Epithelial cell of esophagus (primary cell): ENCODE measurements at places on chromosomes 7 and 10.

DNA sequence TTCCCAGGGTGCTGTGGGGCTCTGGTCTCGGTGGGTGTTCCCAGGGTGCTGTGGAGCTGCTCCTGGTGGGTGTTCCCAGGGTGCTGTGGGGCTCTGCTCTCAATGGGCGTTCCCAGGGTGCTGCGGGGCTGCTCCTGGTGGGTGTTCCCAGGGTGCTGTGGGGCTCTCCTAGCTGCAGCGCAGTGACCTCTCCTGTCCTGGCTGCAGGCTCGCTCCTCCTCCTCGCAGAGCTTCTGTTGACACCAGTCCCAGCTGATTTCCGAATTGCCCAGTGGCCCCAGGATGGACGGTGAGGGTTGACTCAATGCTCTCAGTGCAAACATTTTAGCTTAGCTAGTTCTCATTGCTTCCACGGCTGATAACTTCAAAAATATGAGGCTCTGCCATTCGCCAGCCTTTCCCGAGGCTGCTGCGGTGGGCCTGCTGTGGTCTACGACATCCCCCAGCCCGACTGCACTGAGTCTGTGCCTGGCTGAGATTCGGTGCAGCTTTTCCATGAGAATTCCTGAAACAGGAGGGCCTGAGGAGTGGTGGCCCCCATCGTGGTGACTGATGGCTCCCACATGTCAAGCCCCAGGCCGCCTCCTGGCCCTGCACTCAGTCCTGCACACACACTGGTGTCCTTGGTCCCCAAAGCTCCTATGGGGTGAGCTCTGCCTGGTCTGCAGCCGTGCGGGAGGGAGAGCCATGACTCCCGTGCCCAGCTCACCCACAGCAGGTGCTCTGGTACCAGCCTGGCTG, 58.3 kb upstream of the NKX6-2 start:
- no peak for DNase-seq

DNA sequence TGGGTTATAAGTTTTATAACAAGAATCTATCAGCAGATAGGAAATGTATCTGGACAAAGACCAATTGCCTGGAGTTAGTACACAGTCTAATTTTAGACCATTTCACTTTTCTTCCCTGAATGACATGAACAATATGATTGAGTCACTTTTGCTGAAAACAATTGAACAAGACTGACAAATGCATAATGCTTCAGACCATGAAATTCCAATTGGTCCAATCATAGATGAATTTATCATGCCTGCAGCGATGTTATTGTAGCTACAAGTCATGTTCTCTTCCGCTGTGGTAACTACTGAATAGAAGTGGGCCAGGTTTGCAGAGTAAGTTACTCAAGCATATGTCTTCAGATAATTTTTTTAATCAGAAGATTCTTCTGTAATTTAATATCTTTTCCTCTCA, 73.4 kb downstream of the VSTM2A start:
- DNase-seq = peak; percentile 96

DNA sequence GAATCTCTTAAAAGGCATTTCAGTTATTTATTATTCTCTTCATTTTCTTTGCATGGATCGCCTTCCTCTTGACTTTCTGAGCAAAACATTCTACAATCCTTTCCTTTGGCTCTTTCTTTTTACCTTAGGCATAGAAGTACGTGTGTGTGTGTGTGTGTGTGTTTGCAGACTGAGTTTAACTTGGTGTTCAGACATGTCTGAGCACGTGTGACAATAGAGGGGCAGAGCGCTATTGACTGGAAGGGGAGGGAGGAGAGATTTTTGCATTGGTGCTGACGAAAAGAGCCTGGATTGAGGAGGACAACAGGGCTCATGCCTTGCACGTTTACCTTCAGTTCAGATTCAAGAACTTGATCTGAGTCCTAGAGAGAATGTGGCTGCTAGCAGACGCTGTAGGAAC, 129.8 kb downstream of the SEC23IP start:
- peak; percentile 54 for DNase-seq

- no peak for DNase-seq
These were observed 48.1 kb upstream of the EXOC6 start for GRCh38 chr10:92800134-92800733.

DNA sequence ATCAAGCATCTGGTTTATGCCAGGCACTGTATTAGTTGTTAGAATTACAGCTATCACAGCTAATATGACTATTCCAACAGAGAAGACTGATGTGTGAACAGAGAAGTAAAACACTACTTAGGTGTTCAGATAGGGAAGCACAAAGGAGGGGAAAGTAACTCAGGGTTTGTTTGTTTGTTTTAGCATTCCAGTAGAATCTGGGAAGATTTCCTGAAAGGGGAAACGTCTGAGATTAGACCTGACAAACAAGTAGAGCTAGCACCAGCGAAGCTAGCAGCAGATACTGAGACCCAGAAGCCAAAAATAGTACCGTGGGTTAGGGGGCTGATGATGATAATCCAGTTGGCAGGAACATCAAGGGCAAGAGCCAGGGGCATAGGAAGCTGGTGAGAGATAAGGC, 28.8 kb upstream of the KLHL7 start:
- no peak for DNase-seq

DNA sequence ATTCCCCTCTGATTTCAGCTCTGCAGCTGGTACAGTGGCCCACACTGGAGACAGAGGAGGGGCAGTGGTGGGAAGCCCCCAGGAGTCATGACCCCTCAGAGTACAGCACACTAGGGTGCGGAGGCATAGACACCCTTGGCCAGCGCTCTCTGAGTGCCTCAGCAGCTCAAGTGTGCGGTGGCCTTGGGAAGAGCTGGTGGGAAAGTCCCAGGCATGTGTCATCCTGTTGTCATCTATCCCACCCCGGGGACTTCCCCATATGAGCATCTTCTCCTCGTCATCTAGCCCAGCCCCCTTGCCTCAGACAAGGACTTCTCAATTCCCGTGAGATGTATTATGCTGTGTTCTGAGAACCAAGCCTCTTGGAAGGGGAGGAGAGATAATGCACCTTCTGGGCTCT, 15.6 kb upstream of the PPIF start:
- peak; percentile 98 for DNase-seq

- DNase-seq = peak; percentile 11
These were observed 99.0 kb downstream of the SPAG6 start for GRCh38 chr10:22444219-22444788.

GRCh38 chr7:116030651-116031276, at the start of gene TFEC:
TSS of gene TFEC (minus strand) at chr7:116030763. CDS start at chr7:115984441, 46,322 bp downstream.
- peak; percentile 37 for DNase-seq

DNA sequence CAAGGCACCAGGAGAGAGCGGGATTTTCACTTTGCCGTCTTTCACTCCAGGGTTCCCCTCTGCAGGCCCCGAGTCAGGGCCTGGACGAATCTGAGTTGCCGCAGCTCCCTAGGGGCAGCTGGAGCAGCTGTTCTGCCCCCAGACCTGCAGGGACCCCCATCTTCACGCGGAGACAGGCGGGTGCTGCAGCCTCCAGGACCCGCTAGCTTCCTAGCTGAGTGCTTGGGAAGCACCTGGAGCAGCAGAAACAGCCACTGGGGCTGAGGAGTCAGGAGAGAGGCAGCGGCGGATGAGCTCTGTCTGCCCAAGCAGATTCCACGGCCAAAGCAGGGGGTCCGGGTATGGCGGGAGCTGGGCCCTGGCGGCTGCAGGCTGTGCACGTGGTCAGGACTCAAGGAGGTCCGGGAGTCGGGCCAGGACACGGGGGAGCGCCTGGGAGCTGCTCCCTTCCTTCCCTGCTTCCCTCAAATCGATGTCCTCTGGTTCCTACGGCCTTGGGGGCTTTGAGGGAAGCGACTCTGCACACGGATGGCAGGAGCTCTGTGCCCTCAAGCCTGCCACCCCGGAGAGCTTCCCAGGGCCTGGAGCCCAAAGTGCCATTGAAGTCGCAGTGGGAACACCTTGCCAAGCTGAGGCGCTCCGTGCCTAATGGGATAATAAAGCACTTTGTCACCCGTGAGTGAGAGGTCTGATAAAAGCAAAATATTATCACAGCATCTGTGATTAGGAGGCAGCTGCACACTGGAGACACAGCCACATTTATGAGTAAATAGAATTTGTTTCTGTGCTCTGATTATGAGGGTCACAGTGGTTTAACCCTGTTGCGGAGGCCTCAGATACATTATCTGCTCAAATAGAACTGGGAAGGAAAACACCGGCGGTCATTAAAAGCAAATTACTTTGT, 17.2 kb downstream of the MNX1 start:
- DNase-seq = no peak

- no peak for DNase-seq
These were observed 95.2 kb downstream of the PRPF18 start for GRCh38 chr10:13681960-13682359.

DNA sequence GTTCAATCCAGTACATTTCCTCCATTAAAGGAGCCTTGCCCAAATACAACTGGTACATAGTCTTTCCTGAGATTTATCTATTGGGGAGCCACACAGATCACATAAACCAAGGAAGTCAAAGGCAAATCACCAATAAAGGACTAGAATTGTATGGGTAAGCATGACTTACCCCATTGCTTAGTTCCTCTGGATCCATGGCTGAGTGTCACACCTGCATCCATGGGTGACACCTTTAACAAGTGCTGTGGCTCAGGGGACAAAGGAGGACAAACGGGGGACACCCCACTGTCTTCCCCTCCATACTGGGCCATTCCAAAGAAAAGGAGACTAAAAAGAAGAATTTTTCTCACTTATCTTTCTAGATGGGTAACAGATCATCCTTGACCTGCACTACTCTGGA, 30.4 kb downstream of the ZNF92 start:
- DNase-seq = no peak

DNA sequence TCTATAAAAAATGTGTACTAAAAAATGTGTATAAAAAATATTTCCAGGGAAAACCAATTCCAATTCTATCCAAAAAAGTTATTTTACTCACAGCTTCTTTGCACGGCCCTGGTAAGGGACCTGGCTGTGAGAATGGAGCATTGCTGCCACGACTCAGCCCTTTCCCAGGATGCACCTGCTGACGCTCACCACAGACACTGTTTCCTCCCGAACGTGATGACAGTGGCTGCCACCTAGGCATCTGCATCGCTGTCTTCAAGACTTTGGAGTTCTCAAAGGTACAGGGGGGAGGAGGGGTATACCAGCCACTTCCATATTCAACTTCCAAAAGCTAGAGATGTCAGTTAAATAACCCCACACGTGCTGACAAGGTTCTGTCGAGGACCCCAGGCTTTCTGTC, 23.9 kb upstream of the PTPRN2 start:
- no peak for DNase-seq

DNA sequence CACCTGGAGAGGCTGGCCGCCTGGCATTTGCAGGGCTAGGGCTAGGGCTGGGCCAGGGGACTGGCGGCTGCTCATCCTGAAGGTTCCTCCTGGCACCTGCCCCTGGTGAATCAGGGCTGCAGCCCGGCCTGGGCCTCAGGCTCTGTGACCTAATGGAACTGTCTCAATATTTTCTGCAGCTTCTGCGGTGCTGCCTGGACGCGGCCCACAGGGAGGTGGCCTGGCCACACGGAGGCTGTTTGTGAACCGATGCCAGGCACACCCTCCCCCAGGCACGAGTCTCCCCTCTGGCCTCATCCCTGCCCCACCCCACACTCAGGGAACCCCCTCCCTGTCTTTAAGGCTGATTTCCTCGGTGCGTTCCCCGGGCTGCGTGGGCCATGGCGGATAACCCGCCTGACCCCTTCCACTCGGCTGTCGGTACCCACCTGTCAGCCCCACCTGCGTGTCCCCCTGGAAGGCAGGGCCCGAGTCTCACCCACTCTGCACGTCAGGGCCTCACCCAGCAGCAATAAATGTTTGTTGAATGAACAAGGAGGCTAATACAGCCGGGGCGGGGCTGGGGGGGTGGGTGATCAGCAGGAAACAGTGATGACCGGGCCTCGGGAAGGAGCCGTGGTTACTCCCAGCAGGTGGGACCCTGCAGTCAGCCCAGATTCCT, 54.5 kb upstream of the DNAJB6 start:
- peak; percentile 65 for DNase-seq

DNA sequence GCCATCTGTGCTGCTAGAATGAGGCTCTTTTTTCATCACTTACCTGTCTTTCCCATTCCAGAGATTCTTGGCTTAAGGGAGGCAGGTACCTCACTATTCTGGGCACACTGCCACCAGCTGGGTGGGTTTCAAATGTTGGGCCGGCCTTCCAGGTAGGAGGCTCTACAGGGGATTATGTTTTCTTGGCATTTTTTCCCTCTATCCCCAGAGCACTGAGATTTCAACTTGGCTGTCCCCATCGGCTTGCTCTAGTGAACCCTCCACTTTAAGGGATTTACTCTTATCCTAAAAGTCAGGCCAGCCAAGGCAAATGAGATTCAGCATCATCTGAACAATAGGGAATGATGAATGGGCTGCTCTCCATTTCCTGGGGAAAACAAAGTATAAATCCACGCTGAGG, 710.1 kb upstream of the CELF2 start:
- no peak for DNase-seq

DNA sequence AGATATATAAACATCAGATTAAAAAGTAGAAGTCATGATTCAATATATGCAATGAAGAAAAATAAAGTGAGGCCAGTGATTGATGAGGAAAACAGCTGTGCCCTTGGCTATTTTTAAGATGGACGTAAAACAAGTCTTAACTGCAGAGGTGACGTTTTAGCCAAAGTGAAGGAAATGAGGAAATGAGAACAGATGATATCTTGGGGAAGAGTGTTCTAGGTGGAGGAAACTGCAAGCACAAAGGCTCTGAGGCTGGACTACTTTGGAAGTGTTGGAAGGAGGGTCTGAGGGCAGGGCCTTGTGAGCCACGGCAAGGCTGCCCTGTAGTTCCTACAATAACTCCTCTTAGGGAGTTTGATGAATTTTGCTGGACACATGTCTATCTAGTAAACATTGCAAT, 140.5 kb upstream of the AKR1E2 start:
- DNase-seq = no peak

DNA sequence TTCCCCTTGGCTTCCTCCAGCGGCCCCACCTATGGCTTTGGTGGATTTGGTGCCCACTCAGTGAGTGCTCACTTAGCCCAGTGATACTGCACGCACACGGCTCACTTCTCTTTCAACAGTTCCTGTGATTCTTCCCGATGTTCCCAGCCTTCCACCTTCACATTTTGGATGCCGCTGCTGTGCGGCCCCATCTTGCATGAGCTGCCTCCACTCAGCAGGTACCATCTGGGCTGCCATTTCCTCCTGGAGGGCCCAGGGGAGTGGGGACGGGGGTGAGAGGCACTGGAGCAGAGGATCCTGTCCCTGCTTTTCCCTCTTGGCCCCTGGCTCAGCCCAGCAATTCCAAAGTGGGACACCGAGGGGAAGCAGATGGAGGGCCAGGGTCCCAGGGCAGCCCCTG, 323.3 kb upstream of the ZNF32 start:
- DNase-seq = no peak
